ENCODE measurements at places on chromosomes 5 and 9. TPM values are rescaled to one million over a fixed set of nuclear protein-coding genes. Genes with fewer than 3 reads are reported as not detected.

DNA sequence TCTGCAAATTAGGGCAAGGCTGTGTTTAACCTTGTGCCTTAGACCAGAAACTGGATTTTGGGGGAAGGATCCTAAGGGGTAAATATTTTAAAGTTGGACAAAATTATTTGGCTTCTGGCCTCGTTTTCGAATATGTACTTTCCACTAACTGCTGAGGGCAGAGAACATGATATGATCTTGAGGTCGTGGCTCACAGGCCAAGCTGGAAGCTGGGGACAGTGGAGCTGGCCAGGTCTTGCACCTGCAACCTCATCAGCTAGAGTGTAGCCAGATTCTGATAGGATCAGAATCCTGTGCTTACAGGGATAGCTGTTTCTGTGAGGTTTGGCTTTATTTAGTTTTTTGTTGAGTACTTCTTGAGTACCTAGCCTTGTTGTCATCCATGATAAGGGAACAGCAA lies 24.9 kb downstream of the MAN2A1 start:
- DNase-seq: no peak

DNA sequence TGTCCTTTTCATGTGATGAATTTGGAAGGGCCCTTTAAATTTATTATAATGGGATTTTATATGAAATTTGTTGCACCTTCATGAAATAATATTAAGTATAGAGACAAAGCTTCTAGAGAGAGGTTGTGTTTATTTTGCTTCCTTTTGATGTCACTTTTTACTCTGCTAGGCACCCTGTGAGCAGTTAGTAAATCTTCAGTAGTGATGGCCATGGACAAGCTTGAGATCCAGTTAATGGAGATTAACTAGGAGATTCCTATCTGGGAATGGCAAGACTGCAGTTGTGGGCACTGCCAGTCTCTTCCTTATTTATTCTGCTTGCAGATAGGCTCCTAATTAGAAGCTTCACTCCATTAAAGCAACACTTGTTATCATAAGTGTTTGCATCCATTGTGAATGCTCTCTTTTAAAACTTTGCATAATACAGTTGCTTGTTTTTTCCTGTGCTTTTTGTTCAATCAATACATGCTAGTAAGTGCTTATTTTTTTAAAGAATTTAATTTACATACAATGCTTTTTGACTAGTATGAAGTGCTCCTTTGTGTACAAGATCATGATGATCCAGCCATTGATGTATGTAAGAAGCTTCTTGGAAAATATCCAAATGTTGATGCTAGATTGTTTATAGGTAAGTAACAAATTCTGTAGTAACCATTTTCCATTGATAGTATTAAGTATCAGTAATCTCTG lies 25.9 kb downstream of the UGCG start:
- DNase-seq: no peak

- no peak for DNase-seq
These were observed 49.4 kb downstream of the PLK2 start for GRCh38 chr5:58410441-58410840.

DNA sequence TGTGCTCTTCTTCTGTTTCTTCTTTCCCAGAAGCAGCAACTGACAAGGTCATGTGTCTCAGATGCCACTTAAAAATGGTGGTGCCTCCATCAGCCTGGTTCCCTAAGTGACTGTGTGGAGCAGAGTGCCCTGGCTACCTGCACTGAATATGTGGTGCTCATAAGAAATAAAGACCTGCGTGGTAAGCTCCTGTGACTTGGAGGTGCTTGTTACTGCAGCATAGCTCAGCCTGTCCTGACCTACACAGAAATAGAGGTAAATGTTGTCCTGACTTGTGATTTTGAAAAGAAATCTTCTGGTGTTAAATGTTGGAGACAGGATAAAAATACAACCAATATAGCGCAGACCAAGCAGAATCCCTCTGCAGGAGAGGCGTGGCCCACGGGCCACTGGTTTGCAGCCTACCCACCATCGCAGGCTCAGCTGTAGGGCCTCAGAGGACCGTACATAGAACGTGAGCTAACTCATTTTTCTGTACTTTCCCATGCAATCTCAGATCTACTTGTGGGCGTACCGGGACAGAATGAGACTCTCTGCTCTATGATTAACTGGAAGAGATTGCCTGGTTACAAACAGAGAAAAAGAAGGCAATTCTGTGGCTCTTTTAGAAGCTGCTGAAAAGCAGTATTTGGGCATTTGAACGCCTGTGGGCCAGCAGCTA lies 79.4 kb upstream of the UNC5A start:
- no peak for DNase-seq

GRCh38 chr5:116559239-116559638 lies 15.4 kb downstream of the SEMA6A start:
- DNase-seq: no peak

GRCh38 chr5:142592365-142592764 lies 93.5 kb downstream of the FGF1 start:
- no peak for DNase-seq

DNA sequence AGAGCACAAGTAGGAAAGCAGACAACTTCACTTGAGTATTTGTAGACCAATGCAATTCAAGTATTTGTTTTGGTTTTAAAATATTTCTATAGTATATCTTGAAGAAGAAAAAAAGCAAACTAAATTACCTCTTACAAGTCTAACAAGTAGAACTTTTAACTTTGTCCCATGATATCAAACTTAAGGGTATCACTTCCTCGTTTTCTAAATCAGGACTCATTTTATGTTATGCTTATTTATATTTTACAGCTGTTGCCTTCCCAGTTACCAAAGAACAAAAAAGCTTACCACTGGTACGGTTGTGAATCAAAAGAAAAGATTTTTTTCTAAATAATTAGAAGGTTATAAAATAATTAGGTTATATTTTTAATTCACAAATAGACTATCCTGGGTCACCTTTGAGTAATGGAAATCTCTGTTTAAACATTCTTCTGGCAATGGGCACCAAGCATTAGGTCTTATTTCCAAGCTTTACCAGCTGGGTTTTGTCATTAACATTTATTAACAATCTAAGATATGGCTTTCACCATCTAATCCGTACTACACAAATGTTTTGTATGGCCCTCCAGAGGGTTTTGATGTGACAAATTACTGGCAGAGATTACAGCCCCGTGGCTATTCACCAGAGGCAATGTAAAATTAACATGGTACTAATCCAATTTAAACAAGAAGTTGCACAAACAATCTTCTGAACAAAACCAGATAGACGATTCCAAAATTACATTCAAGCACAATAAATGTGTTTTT lies 63.6 kb downstream of the CEP120 start:
- no peak for DNase-seq

- peak; percentile 60 for DNase-seq
These were observed 83.9 kb upstream of the GRAMD2B start for GRCh38 chr5:126339215-126339805.

GRCh38 chr5:133294380-133294779 lies 242.6 kb downstream of the HSPA4 start:
- no peak for DNase-seq

- DNase-seq: peak; percentile 28
These were observed 524.3 kb downstream of the PSAT1 start for GRCh38 chr9:78821126-78821822.

GRCh38 chr9:87527211-87527916 lies 29.7 kb downstream of the DAPK1 start:
- DNase-seq: no peak

GRCh38 chr9:116941266-116941665 lies 254.2 kb downstream of the TRIM32 start:
- no peak for DNase-seq

DNA sequence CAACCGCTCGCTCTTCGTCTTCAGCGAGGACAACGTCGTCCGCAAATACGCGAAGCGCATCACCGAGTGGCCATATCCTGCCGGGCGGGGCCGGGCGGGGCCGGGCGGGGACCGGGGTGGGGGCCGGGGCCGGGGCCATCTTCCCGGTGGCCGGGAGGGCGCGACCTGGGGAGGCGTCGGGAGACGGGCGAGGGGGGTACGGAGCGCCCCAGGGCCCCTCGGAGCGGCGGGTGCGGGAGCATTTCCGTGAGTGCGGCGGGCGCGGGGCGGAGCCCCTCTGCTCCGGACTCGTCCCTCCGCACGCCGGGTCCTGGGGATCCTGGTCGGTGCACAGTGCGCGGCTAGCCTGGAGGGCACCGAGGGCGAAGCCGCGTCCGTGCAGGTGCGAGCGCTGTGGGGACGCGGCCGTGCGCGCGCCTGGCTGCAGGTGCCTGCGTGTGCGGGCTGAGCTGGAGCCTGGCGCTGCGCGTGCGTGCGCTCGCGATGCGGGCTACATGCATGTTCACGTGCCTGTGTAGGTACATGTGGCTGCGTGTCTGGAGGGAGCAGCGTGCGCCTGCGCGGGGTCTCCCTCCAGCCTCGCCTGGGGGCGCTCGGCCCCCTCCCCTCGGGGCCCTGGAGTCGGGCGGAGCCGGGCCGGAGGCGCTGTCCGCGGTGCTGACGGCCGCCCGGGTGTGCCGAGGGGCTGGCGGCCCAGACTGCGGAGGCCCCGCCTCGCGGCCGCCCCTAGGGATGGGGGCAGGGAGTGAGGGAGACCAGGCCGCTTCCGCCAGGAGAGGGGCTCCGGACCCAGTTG lies 762 bp downstream of the CACNA1B start:
- no peak for DNase-seq

GRCh38 chr9:121584421-121584820 lies 67.0 kb upstream of the DAB2IP start:
- DNase-seq: no peak

Gene SEMA6A
- total RNA-seq: not detected

Data from naive thymus-derived CD4-positive, alpha-beta T cell (primary cell).